ENCODE measurements at places on chromosomes 13 and 19.

GRCh38 chr19:38551450-38551813, 66.3 kb downstream of the MAP4K1 start:
- DNase-seq = no peak

- no peak for DNase-seq
These were observed 1289.1 kb downstream of the OLFM4 start for GRCh38 chr13:54317722-54318121.

DNA sequence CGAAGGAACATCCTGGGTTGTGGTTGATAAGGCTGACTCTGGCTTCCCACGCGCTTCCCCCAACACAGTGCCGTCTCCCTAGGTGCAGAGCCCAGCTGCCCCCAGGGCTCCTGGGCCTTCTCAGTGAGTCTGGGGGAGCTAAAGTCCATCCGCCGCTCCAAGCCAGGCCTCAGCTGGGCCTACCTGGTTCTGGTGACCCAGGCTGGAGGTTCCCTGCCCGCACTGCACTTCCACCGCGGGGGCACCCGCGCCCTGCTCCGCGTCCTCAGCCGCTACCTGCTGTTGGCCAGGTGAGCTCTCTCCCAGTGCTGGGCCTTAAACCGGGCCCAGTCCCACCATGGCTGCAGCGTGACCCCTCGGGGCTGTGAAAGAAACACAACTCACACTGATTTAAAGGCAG, 3.7 kb downstream of the TBC1D17 start:
- no peak for DNase-seq

GRCh38 chr19:16871871-16872270, 16.9 kb upstream of the F2RL3 start:
- DNase-seq = no peak

- DNase-seq = no peak
These were observed 1.4 kb downstream of the USP12 start for GRCh38 chr13:27170221-27170515.

DNA sequence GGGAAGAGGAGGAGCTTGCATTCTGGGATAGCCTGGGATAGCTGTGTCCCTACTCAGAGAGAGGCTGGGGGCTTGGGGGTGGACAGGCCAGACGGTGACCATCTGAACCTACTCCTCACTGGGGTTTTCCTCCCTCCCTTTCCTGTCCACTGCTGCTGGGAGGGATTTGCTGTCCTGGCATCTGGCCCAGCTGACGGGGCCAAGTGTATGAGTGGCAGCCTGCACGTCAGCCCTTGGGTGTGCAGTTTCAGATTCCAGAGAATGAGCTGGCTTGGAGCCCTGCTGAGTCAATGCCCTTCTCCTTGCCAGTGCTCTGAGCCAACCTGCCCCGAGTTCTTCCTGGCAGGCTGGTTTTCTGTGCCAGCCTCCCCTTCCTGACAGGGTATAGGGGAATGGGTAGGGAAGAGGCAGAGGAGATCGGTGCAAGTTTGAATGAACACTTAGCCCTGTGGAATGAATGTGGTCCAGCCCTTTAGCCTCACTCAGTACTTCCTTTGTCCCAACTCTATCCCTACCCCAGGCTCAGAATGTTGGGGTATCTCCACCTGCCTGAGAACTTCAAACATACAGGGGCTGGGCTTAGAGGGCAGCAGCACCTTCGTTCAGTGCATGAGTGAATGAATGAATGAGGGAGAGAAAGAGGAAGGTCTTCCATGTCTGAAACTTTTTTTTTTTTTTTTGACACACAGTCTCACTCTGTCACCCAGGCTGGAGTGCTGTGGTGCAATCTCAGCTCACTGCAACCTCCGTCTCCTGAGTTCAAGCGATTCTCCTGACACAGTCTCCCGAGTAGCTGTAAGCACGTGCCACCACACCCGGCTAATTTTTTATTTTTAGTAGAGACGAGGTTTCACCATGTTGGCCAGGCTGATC, 1.8 kb upstream of the ANGPTL4 start:
- DNase-seq = no peak

DNA sequence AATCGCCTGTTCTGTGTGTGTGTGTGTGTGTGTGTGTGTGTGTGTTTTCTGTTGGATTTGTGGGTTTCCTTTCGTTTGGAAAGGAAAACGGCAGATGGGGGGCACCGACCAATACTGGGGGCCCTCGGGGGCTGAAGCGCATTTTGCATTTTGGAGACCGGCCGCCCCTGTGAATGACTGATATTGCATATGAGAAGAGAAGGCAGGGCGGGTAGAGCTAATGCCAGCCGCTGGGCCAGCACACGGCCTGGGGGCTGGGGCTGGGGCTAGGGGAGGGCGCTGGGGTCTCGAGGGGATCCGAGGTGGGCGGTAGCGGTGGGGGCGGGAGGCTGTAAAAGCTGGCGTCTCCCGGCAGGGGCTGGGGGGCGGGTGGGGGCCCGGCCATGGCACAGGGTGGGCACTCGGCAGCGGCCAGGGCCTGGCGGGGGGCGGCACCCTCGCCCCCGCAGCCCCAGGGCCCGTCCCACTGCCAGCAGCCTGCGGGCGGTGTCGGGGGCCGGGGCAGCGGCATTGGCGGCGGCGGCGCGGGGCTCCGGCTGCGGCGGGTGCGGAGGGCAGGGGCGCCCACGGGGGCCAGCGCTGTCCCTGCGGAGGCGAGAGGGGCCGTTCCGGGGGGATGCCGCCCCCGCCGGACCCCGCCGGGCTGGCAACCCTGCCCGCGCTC, 11.2 kb downstream of the ANO8 start:
- DNase-seq = no peak

- DNase-seq = no peak
These were observed 241.6 kb upstream of the MAB21L1 start for GRCh38 chr13:35718084-35718483.

GRCh38 chr19:15358918-15359317, 20.7 kb downstream of the AKAP8 start:
- no peak for DNase-seq

- no peak for DNase-seq
These were observed 1.7 kb downstream of the STK24 start for GRCh38 chr13:98575009-98575903.

- no peak for DNase-seq
These were observed 63.8 kb upstream of the USP29 start for GRCh38 chr19:57055956-57056355.

DNA sequence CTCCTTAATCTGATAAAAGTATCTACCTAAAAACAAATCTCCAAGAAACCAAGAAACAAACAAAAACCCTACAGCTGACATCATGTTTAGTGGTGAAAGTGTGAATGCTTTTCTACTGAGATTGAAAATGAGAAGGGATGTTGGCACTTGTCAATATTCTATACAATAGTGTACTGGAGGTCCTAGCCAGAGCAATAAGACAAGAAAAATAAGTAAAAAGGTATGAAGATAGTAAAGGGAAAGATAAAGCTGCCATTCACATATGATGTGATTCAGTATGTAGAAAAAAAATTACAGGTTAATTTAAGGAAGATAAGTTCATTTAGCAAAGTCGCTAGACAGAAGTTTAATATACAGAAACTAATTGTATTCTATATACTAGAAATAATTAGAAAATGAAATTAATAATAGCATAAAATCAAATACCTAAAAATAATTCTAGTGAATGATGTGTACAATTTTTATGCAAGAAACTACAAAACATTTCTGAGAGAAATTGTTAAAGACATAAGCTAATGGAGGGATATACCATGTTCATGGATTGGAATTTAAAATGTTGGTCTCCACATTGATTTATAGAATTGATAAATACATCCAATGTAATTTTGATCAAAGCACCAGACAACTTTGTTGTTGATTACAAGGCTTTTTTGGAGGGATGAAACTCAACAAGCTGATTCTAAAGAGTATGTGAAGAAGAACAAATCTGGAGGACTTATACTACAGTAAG, 2.4 kb upstream of the SLC7A10 start:
- DNase-seq = no peak

DNA sequence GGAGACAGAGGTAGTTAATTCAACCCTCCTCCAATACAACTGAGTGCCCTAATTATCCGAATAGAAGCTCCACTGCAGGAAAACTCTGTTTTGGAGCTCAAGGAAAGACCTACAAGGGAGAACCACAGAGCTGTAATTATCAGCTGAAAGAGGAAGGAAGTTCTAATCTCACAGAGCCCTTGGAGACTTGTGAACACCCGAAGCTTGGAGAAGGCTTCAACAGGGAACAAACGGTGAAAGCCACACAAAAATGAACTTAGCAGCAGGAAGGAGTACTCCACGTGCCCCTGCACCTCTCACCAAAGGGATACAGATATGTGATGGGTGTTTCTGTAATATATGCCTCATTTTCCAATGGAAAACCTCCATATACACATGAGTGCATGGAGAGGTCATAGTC, 61.1 kb downstream of the IRS2 start:
- no peak for DNase-seq
